Activated T-cell treated with anti-CD3 and anti-CD28 coated beads, Interleukin-2, amount 50 U/mL, for 72 hours (primary cell): ENCODE measurements at places on chromosomes 2 and 18. TPM values are rescaled to one million over a fixed set of nuclear protein-coding genes. Genes with fewer than 3 reads are reported as not detected.
A peak's percentile ranks its signal among the peaks of the same experiment; 100 is the strongest.

DNA sequence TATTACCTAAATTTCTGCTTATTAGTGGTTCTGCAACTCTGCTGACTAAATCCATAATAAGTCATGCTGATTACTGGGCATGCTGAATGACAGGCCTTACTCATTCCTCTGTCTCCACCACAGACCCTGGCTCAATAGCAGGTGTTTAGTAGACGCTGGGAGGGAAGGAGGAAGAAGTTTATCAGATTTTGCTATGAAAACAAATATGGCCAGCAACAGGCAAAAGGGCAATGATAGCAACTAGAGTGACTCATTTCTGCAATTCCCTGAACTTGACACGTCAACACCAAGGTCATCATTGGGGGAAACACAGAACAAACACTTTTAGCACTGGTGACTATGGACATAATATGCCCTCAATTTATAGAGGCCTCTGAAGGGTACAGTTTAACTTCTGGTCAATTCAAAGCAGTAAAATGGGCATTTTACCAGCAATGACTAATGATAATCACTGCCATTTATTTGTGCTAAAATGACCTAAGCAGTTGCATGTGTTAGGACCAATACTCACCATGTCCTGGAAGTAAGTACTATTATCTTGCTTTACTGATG, 35.2 kb downstream of the TMEM163 start:
- DNase-seq = peak; percentile 47

DNA sequence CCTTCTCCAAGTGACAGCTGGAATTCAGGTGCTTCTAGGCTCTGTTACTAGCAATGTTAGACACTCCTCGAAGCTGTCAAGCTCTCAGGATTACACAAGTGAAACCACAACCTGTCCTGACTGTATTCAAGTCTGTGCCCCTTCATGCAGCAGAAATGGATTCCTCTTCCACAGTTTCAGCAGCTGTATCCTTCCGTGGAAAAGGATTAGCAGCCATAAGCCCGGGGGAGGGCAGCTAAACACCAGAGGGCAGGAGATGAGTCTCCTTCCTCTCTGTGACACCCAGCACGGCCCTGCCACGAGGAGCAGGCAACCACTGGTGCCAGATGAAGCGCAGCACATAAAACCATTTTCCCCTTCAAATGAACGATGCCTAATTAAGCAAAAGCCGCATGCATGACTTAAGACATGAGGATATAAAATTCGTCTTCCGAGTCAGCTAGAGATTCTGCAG, 1.2 kb downstream of the ST3GAL5 start:
- DNase-seq = peak; percentile 59

The YES1 gene
- 22.5 TPM for total RNA-seq

DNA sequence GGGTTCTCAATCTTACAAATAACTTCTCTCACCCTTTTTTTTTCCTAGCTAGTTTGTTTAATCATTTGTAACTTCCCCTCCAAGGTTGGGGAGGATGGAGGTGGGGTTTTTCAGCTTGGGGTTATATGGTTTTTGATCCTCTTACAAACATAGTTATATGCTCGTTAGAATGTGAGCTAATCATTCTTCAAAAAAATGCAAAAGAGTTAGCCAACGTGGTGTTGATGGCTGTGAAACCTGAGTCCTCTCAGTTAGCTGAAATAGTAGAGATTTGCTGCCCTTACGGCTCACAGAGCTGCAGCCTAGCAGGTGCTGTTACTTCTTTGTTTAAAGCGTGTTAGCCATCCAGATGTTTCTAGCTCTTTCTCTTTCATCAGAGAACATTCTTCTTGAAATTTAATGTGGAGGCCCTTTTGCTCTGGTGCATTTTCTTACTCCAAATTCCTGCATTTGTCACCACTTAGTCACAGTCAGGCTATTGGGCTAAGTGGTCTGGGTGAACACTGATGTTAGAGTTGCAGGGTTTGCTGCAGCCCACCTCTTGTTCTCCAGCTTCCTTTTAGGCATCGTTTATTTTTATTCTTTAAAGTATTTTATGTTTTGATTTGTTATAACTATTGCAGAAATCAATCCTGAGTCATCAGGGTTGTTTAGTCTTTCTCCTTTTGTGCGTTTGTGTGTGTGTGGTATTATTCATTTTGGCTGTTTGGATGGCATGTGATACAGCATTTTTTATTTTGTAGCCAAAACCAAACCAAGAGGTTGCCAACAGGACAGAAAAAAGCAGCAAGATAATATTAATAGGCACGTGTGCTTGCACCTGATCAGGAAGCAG, 41.1 kb downstream of the LIMS1 start:
- DNase-seq = no peak

DNA sequence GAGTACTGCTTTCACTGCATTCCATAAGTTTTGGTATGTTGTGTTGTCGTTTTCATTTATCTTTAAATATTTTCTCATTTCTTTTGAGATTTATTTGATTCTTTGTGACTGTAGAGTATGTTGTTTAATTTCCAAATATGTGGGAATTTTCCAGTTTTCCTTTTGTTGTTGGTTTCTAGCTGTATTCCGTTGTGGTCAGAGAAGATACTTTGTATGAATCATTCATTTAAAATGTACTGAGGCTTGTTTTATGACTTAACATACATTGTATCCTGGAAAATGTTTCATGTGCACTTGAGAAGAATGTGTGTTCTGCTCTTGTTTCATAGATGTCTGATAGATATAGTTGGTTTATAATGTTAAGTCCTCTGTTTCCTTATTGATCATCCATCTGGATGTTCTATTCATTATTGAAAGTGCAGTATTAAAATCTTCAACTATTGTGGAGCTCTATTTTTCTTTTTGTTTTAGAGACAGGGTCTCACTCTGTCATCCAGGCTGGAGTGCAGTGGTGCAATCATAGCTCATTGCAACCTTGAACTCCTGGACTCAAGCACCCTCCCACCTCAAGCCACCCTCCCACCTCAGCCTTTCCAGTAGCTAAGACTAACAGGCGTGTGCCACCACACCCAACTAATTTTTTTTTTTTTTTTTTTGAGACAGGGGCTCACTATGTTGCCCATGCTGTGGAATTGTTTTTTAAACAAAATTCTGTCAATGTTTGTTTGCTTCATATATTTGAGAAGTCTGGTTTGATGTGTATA, 96.8 kb downstream of the TAF4B start:
- no peak for DNase-seq
